Activated T-helper 1 cell treated with anti-CD3 and anti-CD28 coated beads, Interleukin-12 subunit alpha, Interleukin-12 subunit beta, Interleukin-2, Interleukin-4 antibody, amounts not matched to agents 30 ng/mL and 10 ng/mL and 1 ng/mL, durations not matched to agents 14 hours and 24 hours and 36 hours (primary cell): ENCODE measurements at places on chromosomes 5 and 9. TPM values are rescaled to one million over a fixed set of nuclear protein-coding genes. Genes with fewer than 3 reads are reported as not detected.

- no peak for DNase-seq
Measured at GRCh38 chr5:90874066-90874465, 315.5 kb downstream of the ADGRV1 start.

DNA sequence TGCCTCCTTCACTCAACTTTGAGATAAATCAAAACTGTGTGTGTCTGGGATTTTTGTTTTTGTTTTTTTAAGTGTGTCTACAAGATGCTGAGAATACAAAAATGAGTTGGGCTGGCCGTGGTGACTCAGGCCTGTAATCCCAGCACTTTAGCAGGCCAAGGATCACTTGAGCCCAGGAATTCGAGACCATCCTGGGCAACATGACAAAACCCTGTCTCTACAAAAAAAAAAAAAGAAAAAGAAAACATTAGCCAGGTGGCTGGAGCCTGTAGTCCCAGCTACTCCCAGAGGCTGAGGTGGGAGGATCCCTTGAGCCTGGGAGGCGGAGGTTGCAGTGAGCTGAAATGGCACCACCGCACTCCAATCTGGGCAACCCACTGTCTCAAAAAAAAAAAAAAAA lies 21.0 kb downstream of the HNRNPK start:
- DNase-seq, result no peak

DNA sequence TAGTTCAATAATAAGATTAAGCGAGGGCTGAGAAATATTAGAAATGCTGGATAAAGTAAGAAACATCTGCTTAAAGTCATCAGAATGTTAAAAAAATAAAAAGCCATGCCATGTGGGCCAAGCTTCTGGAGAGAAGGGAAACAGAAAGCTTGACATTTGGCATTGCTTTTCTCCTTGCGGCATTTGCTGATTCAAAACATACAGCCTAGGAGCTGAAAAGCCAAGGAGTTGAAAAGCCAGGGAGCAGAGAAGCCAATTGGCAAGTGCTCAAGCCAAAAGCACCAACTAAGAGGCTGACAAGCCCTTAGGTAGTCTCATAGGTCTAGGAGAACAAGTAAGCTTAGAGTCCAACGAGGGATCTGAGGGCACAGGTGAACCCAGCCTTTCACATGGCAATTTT lies 754.3 kb downstream of the TLE4 start:
- no peak for DNase-seq

GRCh38 chr9:85402551-85402950 lies 339.2 kb downstream of the AGTPBP1 start:
- no peak for DNase-seq

DNA sequence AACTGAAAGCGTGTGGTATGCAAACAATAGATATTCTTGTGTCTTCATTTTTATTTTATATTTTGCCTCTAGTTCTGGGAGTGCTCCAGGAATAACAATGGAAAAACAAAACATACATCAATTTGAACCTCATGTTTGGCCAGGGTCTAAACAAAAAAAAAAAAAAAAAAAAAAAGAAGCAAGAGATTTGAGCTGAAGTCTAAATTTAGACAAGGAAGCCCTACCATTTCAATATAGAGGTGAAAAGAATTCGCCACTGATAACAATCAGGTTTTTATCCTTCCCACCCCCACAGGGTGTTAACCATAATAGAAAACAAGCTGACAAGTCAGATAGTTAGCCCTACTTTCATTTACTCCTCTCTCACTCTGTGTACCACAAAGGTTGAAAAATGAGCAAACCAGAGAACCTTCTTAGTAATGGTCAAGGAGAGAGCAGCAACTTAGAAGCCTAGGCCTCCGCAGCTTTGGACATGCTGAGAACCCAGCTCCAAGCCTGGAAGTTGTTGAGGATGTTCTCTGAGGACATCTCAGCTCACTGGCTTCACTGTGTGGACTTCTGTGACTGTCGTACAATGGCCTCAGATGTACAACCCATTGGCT lies 118.2 kb upstream of the HMHB1 start:
- DNase-seq, result no peak

Gene TOR1B
- total RNA-seq, result 21.9 and 25.6 TPM in 2 replicates

Gene NUTM2G
- not detected in 2 replicates for total RNA-seq

DNA sequence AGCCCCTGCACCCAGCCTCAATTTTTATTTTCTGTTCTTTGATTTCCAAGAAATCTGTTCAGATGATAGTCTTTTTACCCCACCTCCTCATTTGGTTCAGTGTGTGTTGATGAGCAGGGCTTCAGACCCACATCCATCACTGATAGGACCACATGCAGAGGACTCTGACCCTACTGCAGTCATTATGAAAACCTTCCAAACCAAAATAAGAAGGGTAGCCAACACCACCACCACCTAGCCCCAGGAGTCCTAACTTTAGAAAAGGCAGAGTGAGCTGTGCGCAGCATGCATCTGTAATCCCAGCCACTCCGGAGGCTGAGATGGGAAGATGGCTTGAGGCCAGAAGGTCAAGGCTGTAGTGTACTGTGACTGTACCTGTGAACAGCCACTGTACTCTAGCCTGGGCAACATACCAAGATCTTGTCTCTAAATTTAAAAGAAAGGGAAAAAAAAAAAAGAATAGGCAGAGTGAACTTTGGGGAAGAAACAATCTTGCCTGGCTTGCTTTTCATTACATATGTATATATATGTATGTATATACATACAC lies 13.0 kb downstream of the CDKN2AIPNL start:
- no peak for DNase-seq
